ENCODE measurements at places on chromosomes 13 and 19.

GRCh38 chr13:96844195-96844594 is 150.1 kb downstream of the OXGR1 start:
- DNase-seq: no peak

GRCh38 chr13:100543872-100544602 is 44.6 kb downstream of the GGACT start:
- DNase-seq: no peak

- no peak for DNase-seq
Observed at GRCh38 chr13:47408546-47409319, 511.9 kb upstream of the HTR2A start.

DNA sequence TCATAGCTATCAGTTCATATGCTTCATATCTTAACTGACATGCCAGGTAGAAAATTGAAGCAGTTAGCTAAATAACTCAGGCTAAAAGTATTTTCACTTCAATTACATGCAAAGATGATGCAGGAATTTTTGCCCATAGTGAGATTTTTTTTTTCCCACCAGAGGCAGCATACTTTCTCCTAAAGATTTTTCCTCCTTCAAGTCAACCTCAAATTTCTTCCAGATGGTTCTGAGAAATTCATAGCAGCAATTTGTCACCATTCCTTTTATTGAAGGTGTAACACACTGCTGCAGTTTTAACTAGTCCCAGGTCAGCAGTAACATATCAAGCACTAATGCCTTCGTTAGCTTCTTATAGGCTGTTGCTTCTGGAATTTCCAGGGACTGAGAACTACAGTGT is 141.9 kb downstream of the SUCLA2 start:
- no peak for DNase-seq

DNA sequence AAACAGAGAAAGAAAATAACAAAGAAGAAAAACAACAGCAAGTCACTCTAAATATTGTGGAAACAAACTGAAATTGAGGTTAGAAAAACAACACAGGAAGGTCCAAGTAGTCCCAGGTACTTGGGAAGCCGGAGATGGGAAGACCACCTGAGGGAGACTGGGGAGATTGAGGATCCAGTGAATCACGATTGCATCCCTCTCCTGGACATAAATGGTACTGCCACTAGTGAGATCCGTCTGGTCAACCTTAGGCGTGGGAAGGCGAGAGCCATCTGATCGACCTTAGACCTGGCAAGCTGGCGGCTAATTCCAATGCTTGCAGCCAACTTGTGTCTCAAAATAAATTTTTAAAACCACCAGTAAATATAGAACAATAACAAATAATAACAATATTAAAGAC is 81.9 kb downstream of the ZNF726 start:
- DNase-seq: no peak

- DNase-seq: no peak
Observed at GRCh38 chr13:84655677-84656076, 773.4 kb upstream of the SLITRK1 start.

DNA sequence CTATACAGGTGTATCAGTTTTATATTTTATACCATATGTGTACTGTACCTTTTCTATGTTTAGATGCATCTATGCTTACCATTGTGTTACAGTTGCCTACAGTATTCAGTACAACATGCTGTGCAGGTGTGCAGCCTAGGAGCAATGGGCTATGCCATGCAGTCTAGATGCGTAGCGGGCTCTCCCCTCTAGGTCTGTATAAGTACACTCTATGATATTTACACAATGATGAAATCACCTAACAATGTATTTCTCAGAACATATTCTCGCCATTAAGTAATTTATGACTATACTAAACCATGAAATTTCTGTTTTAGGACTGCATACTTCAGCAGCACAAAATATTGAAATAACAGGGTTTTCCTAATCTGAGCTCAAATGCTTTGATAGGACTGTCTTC is 179.6 kb downstream of the RFC3 start:
- DNase-seq: no peak

DNA sequence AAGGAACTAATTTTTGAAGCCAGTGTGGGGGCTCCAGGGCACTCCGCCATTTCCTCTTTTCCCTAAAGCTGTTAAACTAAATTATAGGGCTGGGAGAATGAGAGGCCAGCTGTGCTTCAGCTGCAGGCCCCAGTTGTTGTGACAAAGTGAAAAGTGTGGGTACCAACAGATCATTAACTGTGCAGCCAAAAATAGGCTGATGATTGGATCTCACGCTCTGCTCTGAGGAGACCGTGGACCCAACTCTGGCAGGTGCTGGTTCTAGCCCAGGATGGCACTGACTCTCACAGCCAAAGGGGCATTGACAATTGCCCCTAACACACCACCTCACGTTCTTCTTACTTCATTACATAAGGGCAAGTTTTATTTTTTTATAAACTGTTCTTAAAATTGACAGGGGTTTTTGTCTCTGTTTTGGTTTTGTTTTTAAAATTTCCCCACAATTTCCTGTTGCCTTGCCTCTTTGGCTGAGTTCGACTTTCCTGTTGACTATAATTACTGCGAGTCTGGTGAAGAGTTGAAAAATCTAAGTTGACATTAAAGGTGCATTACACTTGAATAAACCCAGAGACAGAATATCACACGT is 391.0 kb downstream of the FGF9 start:
- DNase-seq: no peak

DNA sequence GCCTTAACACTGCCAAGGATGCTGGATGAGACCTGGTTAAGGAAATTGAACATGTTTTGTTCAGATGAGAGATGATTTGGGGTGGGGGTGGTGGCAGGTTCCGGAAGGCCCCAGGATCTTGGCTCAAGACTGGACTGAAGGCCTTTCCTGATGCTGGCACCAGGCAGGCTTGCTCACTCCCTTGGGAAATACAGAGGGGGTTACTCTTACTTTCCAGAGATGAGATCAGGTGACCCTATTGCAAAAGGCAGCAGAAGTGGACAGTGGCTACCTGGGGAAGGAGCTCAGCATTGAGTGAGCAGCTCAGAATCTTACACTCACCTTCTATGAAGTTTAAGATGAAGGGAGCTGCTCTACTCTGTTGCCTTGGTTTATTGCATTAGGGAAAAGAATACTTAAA is 10.8 kb downstream of the GATAD2A start:
- DNase-seq: no peak

GRCh38 chr13:44197791-44198770 is 175.5 kb upstream of the SERP2 start:
- no peak for DNase-seq

GRCh38 chr13:112674412-112675365 is 15.1 kb upstream of the ATP11A start:
- DNase-seq: no peak

DNA sequence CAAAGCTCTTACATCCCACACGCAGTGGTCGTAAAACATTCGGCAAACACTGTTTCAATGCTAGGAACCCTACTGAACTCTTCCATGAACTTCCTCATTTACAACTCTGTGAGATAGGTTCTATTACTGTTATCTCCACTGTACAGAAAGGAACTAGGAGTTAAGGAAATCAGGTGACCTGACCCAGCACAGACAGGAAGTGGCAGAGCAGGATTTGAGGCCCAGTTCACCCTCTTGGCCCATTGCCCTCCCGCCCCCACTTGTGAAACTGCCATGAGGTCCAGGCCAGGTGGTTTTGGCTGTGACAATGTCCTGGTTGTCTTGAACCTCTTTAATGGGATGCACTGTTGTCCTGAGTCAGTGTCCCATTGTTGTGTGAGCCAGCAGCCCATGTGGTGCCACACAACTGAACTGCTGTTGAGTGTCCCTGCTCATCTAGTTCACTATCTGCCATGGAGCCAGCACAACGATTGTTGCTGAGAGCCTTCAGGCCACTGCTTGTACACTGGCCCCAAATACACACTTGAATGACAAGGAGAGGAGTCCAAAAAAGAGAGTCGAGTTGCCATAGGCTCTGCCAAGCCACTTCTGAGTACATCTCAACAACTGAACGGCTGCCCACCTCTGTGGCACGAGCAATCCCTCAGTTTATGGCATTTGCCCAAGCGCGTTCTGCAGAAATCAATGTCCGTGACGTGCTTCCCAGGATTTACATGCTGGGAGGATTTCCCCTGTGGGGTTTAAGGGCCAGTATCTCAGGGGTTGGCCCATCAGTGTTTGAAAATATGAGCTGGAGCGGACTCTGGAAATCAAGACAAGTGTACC is 484.6 kb downstream of the TSHZ3 start:
- DNase-seq: no peak

- DNase-seq: peak; percentile 93
Observed at GRCh38 chr19:17303167-17303939, at the start of gene ABHD8. ABHD8 (minus strand) TSS chr19:17303425; CDS start chr19:17301616, 1,809 bp downstream.

DNA sequence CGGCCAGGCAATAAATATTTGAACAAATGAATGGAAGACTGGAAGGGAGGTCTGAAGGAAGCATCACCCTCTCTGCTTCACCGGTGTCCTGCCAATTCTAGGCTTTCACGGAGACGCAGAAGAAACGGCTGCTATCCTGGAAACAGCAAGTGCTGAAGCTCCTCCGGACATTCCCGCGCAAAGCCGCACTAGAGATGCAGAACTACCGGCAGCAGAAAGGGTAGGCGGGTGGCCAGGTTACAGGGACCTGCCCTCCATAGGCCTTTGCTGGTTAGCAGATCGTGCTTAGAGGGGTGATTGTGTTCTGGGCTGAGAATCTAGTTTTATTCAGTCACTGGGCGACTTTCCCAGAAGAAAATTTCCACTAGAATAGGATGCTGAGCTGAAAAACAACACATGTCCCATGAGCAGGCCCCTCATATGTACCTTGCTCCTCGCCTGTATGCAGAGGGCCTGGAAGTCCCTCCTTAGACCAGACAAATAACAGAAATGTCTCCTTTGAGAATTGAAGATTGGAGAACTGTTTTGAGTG is 11.0 kb downstream of the PAF1 start:
- no peak for DNase-seq

DNA sequence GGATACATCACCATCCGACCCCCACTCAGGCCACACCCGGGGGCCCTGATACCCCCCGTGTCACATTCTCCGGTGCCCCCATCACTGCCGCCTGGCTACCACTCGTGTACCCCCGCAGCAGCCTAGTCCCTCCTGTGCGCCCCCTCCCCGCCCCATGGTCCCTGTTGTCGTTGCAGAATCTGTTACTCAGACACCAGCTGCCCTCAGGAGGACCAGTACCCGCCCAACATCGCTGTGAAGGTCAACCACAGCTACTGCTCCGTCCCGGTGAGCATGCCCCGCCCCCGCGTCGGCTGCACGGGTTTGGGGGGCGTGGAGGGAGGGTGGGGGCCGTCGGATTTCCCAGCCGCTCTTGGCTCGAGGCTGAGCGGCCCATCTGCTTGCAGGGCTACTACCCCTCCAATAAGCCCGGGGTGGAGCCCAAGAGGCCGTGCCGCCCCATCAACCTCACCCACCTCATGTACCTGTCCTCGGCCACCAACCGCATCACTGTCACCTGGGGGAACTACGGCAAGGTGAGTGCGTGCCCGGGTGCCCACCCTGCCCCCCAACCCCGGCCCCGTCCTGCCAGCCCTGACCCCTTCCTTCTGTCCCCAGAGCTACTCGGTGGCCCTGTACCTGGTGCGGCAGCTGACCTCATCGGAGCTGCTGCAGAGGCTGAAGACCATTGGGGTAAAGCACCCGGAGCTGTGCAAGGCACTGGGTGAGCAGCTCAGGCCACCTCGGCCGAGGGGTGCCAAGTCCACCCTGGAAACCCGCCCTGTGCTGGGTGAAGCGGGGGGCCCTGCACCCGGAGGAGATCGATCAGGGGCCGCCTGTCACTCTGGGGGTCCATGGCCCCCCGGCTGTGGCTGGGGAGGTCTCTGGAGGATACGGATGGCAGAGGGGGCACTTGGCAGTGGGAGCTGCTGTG is 21.1 kb downstream of the PIAS4 start:
- DNase-seq: no peak

GRCh38 chr13:21850013-21851006 is 179.4 kb downstream of the FGF9 start:
- no peak for DNase-seq

DNA sequence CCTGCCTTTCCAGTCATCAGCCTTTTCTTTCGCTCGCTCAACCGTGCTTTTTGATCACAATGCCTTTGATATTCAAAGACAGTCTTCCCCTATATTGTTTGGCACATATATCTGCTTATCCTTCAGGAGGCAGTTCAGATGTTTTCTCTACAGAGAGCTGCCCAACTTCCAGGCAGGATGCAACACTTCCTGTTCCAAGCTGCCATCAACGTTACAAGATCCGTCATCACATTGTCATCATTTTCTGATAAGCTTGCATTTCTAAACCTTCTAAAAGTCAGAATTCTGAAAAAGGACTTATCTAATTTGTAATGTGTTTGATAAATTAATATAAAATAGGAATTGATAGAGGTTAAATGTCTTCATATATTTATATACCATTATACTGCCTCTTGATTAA is 574.2 kb downstream of the TBC1D4 start:
- DNase-seq: no peak

DNA sequence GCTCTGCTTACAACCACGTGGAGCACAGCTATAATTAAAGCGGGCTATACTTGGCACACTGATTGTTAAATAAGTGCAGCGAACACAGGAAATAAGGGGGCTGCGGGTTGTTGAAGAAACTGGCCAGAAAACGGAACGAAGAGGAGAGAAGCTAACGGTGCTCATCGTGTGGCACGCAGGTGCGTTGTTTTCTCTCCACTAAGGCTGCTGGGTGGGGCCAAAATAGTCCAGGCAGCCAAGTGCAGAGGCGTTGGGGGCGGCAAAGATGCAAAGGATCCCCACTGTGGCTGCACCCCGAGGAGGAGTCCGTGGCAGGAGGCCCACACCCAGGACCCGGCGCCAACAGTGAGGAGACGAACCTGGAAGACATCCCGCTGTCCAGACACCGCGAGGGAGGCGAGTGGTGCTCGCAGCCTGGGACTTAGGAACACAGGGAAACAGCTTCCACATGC is 8.1 kb upstream of the ARL11 start:
- DNase-seq: no peak

- DNase-seq: no peak
Observed at GRCh38 chr19:1998712-1999708, 16.5 kb downstream of the BTBD2 start.

DNA sequence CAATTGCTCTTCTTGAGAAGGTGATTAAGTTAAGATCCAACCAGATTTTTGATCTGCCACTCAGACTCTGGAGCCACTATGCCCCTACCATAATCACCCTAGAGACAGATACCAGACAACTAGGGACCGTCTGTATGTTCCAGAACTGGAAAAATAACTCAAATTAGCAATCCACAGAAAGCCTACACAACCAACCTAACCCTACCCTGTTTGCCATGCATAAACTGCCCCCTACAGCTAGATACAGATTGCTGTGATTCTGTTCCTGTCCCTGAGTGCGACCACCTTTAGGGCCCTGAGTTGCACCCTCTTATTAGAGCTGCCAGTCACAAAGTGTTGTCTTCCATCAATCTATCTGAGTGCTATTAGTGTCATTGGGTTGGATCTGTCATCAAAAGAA is 929.8 kb upstream of the SLITRK1 start:
- DNase-seq: no peak

DNA sequence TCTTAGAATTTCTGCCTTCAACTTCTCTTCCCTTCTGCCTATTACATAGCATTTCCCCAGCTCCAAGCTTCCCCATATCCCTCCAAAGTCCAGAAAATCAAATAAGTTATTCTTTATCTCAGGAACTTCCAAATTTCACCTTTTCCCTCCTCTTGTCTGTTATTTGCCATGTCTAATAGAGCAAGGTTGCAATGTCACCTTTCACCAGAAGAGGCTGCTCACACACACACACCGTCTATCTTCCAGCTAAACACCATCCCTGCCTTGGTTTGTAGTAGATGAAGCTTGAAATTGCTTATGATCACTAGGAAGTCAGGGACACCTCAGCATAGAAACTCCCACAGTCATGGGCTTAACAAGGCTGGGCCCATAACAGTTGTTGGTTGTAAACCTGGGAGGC is 48.4 kb downstream of the ZNRF4 start:
- no peak for DNase-seq
